ENCODE measurements at places on chromosomes 5 and 9.
A peak's percentile ranks its signal among the peaks of the same experiment; 100 is the strongest.

DNA sequence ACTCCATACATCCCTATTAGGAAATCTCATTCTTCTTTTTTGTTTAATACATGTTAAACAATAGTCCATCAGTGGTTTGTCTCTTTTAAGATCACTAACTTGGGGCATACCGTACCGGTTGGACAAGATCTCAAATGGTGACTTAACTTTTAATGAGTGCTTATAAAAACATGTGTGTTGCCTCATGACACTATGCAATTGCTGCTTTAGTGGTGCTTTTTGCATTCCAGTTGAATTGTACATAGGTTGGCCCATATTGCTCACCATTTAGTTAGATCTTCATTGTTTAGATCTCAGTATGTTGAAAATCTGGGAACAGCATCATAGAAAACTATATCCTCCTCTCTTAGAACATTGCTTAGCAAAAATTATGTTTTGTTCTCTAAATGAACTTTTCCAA is 17.8 kb downstream of the C9orf85 start:
- no peak for DNase-seq

- no peak for DNase-seq
Measured at GRCh38 chr5:65034813-65035209, 266.1 kb downstream of the CWC27 start.

DNA sequence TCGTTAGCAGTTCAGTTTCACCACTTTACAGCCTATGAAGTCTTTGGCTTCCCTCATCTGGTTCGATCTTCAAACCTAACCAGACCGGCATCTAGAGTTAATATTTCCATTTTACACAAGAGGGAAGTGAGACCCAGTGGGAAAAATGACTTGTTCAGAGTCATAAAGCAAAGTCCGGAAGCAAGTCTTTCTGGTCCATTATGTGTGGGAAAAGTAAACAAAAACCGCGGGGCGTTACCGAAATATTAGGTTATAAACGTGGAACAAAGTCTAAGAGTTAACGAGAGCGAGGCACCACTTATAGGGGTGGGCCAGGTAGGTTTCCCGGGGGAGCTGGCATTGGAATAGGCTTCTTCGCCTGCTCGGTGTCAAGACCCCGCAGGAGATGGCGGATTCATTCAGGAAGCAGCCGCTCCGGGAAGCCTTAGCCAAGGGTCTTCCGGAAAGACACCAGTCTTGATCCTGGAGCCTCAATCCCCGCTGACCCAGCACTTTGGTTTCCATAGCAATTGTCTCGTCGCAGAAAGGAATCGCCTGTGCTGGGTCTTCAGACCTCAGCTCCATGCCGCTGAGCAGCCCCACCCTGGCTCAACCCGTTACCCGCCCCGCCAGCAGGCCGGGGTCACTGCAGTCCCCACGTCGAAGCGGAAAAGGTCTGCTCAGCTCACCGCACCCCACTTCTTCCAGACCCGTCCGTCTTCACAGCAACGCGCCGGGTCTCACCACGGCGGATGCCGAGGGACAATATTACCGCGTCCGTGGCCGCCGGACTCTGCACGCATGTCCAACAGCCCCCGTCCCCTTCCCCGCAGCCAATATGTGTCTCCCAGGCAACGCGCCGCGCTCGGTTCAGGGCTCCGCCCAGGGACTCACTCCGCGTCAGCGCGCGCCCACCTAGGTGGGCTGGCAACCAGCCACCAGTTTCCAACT is at the start of gene C5orf52:
C5orf52 (plus strand) TSS at position 872 of the 930 bp plus-strand sequence. CDS start 82 bp downstream, outside the sequence.
- DNase-seq: peak; percentile 24

DNA sequence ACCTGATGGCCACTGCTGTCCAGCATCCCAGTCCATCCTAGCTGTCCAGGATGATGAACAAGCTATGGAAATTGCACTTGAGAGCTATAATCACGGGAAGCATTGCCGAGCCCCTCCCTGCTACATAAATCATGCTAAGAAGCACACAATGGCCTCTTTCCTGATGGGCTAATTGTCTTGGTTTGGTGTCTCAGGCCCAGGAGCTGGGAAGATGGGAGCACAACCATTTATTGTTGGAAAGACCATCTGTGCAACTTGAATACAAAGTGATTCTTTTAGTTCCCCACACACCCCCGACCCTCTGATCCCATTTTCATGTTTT is 80.4 kb downstream of the RGS3 start:
- DNase-seq: no peak

DNA sequence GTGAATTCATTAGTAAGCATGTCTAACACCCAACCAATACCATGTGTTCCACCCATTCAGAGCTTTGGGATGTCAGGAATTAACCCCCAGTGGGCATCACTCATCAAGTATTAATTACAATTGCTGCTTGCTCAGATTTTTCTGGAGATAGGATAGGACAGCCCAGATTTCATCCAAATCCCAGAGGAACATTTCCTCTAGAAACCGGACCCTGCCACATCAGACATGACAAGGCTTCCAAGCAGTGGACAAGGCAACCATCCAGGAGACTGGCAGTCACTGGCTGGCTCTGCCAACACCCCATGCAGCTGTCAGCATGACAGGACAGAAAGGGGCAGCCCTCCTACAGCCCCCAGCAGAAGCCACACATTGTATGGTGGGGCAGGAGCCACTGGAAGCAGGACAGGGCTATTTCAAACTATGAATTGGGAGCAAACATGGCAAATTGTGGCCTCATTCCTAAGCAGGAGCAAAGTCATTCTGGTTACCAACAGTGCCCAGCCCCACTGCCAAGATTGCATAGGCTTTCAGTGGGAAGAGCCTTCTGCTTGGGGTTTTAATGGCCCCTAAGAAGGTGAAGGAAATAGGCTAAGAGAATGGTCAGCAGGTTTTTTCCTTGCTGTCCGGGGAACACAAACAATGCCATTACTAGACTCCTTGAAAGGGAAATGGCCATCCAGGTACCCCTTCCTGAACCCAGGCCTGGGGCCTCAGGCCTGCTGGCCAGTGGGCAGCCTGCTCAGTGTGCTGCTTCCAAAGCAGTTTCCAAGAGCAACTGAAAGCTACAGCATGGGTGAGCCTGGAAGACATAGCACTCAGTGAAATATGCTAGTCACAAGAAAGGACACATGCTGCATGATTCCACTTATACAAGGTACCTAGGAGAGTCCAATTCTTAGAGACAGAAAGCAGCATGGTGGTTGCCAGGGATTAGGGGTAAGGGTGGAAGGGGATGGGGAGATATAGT is 294.7 kb upstream of the SLC30A5 start:
- DNase-seq: no peak

DNA sequence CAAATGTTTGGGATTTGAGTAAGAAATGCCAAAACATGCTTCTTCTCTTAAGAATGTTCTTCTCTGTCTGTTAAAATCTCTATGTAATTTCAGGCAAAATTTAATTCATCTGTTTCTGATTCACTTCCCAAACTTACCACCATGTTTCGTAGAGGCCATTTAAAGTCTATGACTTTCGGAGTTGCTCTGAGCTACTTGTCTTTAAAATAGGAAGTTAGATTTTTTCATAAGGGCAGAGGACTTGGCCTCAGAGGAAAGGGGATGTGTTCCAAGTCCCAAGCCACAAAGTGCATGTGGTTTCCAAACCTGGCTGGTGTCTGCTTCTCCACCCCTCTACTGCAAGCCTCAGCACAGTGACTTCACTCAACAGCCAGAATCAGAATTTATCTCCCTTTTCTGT is 111.3 kb upstream of the ADRA1B start:
- DNase-seq: no peak

- no peak for DNase-seq
Measured at GRCh38 chr9:111272581-111272980, 57.4 kb downstream of the OR2K2 start.

GRCh38 chr5:100818340-100818739 is 84.7 kb downstream of the ST8SIA4 start:
- no peak for DNase-seq

- DNase-seq: no peak
Measured at GRCh38 chr5:9519537-9519936, 26.3 kb downstream of the SEMA5A start.

DNA sequence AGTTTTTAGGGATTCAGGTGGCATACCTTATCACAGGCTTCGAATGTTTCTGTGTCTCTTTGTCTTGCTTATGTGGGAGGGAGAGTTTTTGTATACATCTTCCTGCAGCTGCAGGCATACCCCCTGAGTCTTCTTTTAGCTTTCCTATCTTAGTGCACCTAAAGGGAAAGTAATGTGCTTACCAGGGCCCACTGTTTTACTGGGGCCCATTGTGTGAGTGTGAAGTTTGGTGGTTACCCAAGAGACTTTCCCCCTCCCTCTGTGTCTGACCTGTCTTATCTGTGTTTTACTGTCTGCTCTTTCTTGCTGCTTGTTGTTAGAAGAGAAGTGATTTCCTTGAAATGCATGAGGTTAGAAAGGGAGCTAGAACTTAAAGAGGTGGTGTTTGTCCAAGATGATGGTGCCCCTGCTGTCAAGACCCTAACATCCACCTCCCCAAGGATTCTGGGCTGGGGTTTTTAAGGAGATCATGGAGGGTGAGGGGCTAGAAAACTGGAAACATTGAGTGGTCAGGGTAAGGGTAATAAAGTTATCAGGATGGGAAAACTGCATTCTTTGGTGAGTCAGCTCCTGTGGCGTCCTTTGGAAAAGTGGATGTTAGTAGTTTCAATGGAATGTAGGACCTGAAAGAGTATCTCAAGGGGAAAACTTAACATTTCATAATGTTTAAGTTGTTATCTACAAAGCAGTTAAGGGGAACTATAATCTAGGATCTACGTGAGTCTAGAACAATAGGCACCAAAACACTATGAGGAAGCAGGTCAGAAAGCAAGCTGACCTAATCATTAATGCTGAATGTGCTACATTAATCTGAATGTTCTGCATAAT is 583.5 kb upstream of the TUSC1 start:
- DNase-seq: peak; percentile 94

DNA sequence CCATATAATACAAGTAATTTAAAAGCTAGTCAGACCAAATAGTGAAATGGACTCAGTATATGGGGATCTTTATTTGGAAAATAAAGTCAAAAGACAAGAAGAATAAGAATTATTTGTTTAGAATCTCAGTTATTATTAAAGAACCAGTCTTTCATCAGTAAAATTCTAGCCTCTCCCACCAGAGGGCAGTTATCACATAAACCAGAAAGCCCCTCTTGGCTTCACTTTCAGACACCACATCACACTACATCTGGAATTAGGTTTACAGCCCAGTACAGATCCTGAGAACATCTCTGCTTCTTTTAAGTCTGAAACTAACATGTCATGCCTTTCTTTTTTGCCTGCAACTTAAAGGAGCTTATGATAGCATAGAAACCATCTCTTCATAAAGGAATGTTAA is 12.2 kb upstream of the HSPB3 start:
- peak; percentile 13 for DNase-seq

DNA sequence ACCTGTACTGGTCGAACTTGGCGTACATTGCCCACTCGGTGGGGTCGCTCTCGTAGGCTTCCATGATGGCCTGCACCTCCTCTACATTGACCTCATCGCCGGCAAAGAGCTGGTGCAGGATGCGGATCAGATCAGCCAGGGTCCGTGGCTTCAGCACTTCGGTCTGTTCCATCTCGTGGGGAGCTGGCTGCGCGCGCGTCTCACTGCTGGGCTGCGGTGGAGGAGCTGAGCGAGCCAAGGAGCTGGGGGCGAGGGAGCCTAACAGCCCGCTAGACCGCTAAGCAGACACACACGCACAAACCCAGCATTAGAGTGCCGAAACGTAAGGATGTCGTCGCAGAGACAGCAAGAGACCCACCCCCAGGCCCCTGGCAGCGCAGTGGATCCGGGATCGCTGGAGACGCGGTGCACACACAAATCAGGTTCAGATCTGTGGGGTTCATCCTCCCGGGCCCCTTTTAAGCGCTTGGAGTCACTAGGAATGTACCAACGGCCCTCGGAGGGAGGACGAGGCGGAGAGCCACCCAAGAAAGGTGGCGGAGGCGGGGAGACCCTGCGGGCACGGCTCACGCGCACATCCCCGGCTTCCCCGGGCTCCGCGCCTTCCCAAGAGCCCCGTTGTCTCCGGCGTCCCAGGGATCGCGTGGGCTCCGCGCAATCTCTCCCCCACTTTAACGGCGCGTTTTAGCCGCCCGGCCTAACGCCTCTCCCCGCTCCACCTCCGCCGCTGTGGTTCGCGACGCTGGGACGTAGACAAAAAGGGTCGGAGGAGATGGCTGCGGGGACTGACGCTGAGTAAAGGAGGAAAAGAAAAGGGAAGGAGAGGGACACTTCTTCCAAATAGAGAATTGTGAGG is at the start of gene CDO1:
CDO1 (minus strand) TSS at position 434 of the 856 bp plus-strand sequence; CDS start at position 172, 262 bp downstream.
- peak; percentile 19 for DNase-seq

GRCh38 chr9:108477529-108478006 is 378.2 kb downstream of the ACTL7B start:
- DNase-seq: peak; percentile 61

DNA sequence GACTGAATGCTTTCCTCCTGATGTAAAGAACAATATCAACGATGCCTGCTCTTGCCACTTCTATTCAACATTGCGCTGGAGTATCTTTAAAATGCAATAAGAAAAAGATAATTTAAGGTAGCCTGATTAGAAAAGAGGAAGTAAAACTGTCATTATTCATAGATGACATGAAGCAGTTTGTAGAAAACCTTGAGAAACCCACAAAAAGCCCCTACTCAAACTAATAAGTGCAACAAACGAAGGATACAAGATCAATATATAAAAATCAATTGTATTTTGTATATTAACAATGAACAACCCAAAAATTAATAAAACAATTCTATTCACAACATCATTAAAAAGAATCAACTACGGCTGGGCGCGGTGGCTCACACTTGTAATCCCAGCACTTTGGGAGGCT is 76.4 kb upstream of the CKMT2 start:
- DNase-seq: no peak

DNA sequence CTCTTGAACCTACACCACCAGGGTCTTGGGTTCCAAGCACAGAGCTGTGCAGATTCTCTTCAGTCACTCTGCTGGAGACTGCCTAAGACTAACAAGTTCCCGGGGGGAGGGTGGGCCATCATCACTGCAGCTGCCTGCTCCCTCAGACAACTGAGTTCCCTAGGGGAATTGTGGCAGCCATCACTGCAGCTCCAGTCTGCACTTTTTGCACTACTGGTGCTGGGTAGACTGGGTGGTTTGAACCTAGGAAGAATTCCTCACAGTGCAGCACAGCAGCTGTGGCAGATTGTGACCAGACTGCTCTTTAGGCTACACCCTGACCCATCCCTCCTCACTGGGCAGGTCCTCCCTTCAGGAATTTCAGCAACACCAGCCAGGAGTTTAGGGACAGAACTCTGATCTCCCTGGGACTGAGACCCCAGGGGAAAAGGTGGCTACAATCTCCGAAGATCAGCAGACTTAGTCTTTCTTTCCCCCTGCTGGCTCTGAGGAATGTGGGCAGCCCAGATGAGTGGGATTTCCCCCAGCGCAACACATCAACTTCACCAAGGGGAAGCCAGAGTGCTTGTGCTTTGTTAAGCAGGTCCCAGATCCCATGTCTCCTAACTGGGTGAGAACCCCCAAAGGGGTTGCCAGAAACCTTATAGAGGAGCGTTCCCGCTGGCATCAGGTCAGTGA is 30.9 kb upstream of the RGMB start:
- no peak for DNase-seq

DNA sequence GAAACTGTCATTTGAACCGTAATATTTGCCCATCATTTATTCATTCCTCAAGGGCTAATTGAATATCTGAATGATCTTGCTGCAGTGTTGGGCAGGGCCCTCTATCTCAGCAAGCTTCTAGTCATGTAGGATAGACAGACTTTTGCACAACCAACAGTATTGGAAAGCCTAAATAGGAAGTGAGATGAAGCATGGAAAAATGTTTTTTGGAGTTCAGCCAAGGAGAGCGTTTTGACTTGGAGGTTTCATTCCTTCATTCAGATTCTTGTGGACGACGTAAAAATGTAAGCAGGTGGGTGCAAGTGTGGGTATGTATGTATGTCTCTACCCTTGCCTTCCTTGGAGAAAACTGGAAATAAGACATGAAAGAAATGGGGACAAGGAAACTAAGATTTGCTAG is 15.5 kb downstream of the DAPK1 start:
- no peak for DNase-seq
